Osteoblast (primary cell): ENCODE measurements at places on chromosomes 16 and 17. TPM values are rescaled to one million over a fixed set of nuclear protein-coding genes. Genes with fewer than 3 reads are reported as not detected.

SLC12A3 gene
- not detected in 2 replicates for total RNA-seq

HNF1B gene
- not detected in 2 replicates for total RNA-seq

APOH gene
- not detected in 2 replicates for total RNA-seq

- DNase-seq = peak; percentile 97
Measured at GRCh38 chr17:63446753-63447470, 806 bp upstream of the CYB561 start.

GRCh38 chr16:26240807-26241206 is 549.0 kb downstream of the HS3ST4 start:
- DNase-seq = no peak
